Hematopoietic multipotent progenitor cell treated with erythropoietin and hydrocortisone succinate and interleukin-3 and kit ligand, for 4 days (in vitro differentiated cells): ENCODE measurements at places on chromosomes 16 and 17.
A peak's percentile ranks its signal among the peaks of the same experiment; 100 is the strongest.

GRCh38 chr16:49292413-49292812, 10.8 kb upstream of the CBLN1 start:
- DNase-seq, result no peak

DNA sequence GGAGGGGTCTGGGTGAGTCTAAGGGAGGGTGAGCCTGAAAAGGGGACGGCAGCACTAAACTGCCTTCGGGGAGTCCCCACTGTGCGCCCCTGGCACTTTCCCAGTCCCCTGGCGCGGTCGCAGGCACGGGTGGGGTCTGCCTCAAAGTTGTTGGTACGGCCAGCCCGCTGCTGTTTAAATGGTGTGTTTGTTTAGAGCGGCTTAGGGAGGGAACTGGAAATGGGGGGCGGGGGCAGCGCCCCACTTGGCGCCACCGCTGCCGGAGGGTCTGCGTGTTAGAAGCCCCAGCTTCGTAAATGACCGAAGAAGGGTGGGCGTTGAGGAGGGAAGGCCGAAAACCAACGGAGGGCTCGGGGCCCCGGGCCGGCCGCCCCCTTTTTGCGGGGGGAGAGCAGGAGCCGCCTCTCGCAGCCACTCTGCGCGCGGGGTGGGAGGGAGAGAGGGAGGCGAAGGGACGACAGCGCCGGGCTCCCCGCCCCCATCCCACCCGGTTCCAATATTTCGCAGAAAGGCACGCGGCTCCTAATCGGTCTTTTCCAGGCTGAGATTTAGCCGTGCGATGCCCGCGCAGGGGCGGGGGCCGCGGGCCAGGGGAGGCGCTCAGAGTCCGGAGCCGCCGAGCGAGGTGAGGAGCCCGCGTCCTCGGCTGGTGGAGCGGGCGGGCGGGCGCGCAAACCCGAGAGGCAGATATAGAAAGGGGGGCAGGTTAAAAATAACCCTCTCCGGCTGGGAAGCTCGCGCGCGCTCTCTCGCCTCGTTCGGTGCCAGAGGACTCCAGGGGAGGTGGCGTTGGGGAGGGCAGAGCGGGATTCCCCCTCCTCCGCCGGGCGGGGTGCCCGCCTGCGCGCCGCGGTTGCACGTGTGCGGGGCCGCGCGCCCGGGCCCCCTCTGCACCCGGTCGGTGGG, 54.9 kb downstream of the SREBF1 start:
- peak; percentile 70 for DNase-seq

DNA sequence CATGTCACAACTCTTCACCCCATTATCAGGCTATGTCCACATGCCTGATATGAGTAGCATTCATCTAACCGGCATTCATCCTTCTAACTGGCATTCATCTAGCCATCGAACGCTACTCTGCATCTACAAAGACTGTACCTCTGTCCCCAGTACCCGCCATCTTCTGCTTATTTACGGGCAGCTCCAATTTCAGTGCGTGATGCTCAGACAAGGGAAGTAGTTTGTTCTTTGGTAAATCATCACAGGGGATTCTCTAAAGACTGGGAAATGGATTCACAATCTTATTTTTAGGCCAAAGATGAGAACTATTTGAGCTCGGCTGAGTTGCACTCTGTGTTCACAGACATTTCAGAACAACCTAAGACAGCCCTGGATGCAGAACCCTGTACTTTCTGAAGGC, 39.4 kb downstream of the STAT5B start:
- no peak for DNase-seq

- DNase-seq, result no peak
Measured at GRCh38 chr17:75901727-75902126, 3.0 kb downstream of the MRPL38 start.

DNA sequence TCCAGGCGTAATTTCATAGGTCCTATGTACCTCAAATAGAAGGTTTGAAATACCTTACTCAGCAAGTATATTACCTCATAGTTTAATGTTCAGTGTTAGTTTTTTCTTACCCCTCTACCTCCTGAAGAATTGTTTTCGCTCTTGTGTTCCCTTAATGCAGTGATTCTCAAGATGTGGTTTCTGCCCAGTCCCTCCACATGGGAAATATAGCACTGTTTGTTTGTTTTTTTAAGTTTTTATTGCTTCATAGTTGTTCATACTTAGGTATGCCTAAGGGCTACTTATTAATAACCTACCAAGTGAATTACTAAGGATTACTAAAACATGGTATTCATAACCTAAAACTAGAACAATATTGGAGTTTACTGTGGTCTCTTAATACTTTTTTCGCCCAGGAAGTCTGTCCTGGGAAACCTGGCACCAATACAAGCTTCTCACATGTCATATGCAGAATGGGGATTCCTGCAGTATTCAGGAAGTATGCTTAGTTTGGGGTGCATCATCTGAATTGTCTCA, 5.0 kb downstream of the RSPRY1 start:
- DNase-seq, result no peak

- DNase-seq, result no peak
Measured at GRCh38 chr16:49531931-49532840, 158.6 kb downstream of the C16orf78 start.

GRCh38 chr16:50193594-50193993, 40.5 kb downstream of the TENT4B start:
- DNase-seq, result no peak

DNA sequence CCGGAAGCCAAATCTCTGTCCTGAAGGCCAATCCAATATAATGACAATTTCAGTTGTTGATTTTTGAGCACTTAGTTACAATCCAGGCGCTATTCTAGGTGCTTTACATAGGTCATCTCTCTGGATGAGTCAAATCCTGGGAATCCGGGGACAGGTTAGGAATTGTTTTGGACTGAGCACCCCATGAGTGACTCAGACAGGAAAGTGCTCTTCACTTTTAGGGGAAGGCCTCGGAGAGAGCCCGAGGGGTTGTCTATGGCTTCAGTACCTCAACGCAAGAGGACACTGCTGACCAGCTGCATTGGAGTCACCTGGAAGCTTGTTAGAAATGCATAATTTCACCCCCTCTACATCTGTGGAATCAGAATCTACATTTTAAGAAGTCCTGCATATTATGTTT, 108.8 kb downstream of the IRX5 start:
- no peak for DNase-seq

DNA sequence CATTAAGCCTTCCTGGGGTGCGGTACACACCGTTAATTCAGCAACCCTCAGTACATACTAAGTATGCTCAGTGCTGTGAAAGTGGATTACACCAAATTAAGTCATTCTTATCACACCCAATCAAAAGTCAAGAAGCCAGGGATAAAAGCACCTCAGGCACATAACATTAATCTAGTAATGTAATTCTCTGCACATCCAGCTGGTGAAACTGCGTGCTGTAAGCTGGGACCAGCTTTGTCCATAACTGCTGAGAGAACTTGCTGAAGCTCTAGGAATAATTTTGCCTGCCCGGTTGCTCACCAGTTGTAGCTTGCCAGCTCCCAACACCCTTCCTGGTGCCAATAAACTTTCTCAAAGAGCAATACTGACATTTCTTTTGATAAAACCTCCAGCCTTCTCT, 44.9 kb downstream of the SLC47A1 start:
- peak; percentile 19 for DNase-seq

DNA sequence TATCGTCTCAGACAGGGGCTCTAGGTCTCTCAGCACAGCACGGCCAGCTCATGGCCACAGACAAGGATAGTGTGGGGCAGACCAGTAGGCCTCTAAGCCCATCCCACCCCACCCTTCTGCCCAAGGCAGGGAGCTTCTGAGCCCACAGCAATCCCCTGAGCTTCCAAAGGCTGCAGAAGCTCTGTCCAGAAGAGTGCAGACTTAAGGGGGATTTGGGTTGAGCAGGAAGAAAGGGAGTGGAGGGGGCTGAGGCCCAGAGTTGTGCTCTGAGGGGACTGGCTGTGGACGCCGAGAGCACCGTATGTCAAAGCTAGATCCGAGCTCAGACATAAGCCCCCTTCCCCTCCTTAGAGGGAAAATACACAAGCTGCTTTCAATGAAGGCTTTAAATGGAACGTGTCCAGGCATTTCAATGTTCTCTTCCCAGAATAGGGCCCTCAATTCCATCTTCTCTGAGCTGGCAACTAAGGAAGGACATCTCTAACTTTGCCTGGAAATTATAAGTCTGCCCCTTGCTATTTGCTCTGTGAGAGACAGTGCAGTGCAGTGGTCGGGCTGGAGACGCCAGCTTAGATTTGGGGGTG, 116.4 kb upstream of the RPL38 start:
- no peak for DNase-seq

DNA sequence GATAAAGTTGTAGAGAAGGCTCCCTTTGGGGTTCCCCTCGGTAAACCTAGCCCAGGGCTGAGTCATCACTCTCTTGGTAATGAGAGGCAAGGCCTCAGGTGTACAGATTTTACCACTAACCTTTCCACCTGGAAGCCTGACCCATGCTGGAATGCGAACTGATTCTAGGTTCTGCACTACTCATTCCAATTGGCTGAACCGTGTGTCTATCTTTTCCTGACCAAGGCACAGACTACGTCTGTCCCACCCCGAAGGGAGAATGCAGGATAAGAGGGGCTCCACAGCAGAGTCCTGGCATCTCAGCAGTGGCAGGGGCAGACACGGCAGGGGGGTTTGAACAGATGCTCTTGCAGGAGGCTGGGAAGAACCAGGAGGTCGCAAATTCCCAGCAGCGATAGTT, 65.4 kb upstream of the B4GALNT2 start:
- DNase-seq, result no peak

- peak; percentile 59 for DNase-seq
Measured at GRCh38 chr17:43615330-43616028, 46.2 kb downstream of the MEOX1 start.

- no peak for DNase-seq
Measured at GRCh38 chr17:64042700-64043485, 22.5 kb upstream of the ICAM2 start.

DNA sequence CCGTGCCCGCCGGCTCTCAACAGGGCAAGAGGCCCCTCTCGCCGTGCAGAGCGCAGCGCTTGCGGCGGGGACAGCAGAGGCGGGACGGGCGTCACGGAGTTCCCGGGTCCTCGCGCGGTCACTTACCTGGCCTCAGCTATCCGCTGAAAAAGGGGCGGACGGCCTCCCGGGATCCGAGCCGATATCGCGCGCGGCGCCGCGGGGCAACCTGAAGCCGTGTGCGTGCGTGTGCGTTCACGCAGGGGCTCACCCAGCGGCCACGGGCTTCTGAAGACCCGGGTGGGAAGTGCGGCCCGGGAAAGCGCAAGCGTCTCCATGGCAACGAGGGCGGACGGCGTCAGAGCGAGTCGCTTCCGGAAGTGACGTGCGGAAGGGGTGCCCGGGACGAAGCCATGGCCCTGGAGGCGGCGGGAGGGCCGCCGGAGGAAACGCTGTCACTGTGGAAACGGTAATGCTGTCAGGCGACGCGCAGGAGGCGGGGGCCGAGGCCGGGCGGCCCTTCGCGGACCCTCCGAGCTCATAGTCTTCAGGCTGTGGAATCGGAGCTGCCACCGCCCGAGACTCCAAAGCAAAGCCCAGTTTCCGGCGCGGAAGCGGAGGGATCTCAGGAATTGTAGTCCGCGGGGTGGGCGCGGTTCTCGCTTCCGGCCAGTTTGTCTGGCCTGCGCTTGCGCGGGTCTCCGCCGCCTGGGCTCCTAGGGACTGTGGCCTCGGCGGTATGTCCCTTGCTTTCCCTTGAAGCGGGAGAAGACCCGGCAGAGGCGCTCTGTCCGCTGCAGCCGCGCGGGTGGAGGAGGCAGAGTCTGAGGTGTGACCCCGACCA, at the start of gene ENDOV:
ENDOV (plus strand) TSS at position 365 of the 823 bp plus-strand sequence; CDS start at position 393, 28 bp downstream.
- peak; percentile 97 for DNase-seq

GRCh38 chr16:50491516-50491915, 56.7 kb upstream of the NKD1 start:
- DNase-seq, result no peak

DNA sequence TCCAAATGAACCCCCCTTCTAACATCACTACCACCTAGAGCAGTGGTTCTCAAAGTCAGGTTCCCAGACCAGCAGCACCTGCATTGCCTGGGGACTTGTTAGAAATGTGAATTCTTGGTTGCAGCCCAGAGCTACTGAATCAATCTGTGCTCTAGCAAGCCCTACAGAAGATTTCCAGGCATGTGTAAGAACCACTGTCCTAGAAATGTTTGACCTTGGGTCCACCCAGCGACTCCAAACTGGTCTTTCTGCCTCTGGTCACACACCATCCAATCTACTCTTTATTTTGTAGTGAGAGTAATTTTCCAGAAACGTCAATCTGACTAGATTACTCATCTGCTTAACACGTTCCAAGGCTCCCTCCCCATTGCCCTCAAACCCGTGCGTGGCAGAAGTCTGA, 169.9 kb downstream of the HAPSTR1 start:
- no peak for DNase-seq

DNA sequence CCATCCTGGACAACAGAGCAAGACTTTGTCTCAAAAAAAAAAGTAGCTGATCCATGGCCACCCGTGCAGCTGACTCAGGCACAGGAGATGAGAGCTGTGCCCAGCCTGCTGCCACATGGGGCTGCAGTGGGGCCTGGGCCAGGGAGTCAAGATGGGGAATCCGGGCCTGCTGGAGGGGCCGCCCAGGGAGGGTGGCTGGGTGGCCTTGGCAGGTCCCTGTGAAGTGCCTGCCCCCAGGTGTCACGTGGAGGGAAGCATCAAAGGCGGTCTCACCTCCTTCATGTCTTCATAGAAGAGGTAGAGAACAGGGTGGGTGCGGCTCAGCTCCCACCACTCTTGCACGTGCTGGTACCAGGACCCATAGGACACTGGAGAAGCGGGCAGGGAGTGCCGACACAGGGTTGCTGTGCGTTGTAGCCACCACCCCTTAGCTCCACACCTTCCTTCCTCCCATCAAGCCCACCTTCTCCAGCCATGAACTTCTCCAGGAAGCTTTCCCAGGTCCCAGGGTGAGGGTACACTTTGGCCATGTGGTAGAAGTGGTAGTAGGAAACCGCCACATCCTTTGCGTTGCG, 3.8 kb downstream of the SULT1A2 start:
- no peak for DNase-seq

DNA sequence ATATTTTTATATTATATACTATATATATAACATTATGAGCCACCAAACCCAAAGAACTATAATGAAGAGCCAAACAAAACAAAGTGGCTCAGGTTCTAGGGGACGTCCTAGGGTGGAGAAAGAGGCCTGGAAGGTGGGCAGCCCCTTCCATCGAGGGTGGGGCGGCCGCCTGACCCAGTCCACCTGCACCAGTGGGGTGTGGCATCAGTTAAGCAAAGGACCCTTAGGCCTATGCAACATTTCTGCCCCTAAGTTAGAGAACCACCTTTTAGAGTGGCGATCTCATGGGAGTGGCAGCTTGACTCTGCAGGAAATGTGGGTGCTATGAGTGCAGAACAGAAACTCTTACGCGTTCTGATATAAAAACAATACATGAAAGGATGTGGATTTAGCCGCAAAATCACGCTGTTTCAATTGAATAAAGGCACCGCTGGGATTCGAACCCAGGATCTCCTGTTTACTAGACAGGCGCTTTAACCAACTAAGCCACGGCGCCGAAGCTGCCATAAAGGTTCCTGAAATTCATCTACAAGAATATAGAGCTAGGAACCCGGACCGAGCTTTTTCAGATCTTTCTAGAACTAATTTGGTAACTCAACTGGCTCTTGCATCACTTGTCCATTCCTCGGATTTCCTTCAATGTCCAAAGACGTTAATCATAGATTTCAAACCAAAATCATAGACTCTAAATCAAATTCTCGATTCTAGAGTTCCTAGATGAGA, 15.6 kb upstream of the AURKB start:
- DNase-seq, result peak; percentile 90

- no peak for DNase-seq
Measured at GRCh38 chr16:80231888-80232287, 308.9 kb upstream of the DYNLRB2 start.

GRCh38 chr17:57941384-57942370, 13.5 kb downstream of the CUEDC1 start:
- no peak for DNase-seq
